ENCODE measurements at places on chromosomes 13 and 19.

- no peak for DNase-seq
These were observed 19.2 kb downstream of the DNM2 start for GRCh38 chr19:10736916-10737551.

DNA sequence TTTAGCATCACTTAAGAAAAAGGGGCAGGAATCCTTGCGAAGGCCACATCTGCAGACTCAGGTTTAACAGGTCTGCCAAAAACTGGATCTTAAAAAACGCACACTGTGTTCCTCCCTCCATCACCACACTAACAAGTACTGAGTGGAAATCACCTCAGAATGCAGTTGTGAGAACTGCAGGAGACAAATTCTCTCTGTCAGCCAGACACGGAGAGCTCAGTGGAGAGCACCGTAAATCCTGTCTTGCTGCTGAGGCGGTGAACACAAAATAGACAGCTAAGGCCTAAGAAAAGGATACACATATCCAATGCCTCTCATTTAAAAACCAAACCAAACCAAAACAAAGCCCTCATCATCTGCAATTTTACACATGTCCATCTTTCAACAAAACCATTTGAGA is 1287.6 kb downstream of the EFNB2 start:
- DNase-seq: no peak

DNA sequence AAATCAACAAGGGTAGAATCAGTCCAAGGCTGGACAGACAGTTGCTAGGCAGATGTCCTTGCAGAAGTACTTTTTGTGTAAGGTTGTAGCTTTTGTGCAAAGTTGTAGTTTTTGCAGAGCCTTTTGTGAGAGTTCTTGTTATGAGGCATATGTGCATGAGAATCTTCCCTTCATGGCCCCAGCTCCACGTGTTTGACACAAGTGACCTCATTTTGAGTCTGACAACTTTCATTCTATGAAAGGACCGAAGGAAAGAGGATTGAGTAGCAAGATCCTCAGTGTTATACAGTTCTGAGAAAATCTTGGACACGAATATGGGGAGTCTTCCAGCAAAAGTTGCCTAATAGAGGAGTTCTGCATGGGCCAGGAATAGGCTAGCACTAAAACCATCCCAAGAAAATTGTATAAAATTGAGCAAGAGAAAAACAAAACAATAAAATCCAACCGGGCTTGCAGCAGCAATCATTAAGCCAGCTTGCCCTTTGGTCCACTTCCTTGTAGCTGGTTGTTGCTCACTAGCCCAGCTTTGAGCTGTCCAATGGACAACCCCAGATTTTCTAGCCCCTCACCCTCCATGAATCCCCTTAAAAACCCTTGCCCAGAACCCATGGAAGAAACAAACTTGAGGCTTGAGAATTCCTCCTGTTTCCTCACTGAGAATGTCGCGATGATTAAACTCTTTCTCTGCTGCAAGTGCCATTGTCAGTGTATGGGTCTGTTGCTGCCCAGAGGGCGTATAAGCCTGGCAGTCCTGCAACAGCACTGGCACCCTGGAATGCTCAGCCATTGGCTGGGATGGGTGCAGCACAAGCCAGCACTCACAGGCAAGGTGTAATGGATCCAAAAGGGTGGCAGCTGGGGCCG is 6.5 kb downstream of the EPSTI1 start:
- no peak for DNase-seq

GRCh38 chr19:40425450-40426287 is at the start of gene SERTAD1:
Gene SERTAD1 (minus strand): TSS chr19:40425992. CDS start chr19:40423546, 2,446 bp downstream.
- peak; percentile 94 for DNase-seq

GRCh38 chr13:80290591-80290990 is 50.3 kb downstream of the SPRY2 start:
- DNase-seq: no peak

DNA sequence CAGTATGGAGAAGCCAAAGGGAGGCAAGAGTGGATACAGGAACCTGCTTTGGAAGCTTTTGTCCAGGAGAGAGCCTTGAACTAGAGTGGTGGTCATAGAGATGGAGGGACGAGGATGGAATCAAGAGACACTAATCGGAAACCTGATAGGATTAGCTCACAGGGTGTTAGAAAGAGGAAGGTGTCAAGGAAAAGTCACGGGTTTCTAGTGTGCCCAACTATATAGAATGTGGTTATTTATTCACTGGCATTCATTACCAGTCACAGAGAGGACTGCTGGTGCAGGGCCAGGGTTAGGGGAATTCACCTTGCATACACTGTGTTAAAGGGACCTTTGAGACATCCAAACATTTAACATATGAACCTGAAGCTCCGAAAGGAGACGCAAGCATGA is 43.4 kb upstream of the URAD start:
- DNase-seq: no peak

GRCh38 chr19:38060331-38060730 is 153.3 kb downstream of the SIPA1L3 start:
- DNase-seq: no peak

- DNase-seq: no peak
These were observed 934.6 kb downstream of the SLITRK1 start for GRCh38 chr13:82947683-82948082.

DNA sequence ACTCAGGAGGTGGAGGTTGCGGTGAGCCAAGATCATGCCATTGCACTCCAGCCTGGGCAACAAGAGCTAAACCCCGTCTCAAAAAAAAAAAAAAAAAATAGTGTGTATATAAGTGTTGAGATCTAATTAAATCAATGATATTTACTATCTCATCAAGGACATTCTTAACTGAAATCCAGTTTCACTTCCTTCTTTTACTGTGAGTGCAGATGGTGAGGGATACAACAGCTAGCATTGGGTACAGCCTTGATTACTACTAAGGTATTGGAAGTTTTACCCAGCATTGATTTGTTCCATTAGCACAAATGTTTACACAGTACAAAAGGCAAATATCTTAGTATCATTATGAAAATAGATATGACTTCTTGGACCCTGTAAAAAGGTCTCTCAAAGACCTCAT is 546.6 kb downstream of the KCTD12 start:
- DNase-seq: no peak

GRCh38 chr13:30633861-30634260 is 16.1 kb downstream of the USPL1 start:
- no peak for DNase-seq

All from HS-5 (cell line).